Smooth muscle cell of trachea (primary cell): ENCODE measurements at places on chromosomes 5 and 9. TPM values are rescaled to one million over a fixed set of nuclear protein-coding genes. Genes with fewer than 3 reads are reported as not detected.

HMGCR gene
- 46.3 and 107 TPM in 2 replicates for total RNA-seq

CYLC2 gene
- not detected in 2 replicates for total RNA-seq

GABRA1 gene
- total RNA-seq = not detected in 2 replicates

SCGB3A2 gene
- not detected in 2 replicates for total RNA-seq

IFNA21 gene
- total RNA-seq = not detected in 2 replicates

GMCL2 gene
- total RNA-seq = under 0.01 TPM in 1 of 2 replicates, not detected in the other

PARP8 gene
- total RNA-seq = 16.3 and 19.0 TPM in 2 replicates

MPDZ gene
- total RNA-seq = 36.1 and 38.0 TPM in 2 replicates

RXRA gene
- total RNA-seq = 18.9 and 40.0 TPM in 2 replicates

PCDHGB4 gene
- 21.5 and 38.4 TPM in 2 replicates for total RNA-seq

TAF11L10 gene
- not detected in 2 replicates for total RNA-seq

C6 gene
- not detected in 2 replicates for total RNA-seq

KCNV2 gene
- total RNA-seq = not detected in 2 replicates

CCL27 gene
- 0.15 and 0.17 TPM in 2 replicates for total RNA-seq

MUSK gene
- 1.7 and 1.9 TPM in 2 replicates for total RNA-seq

PKD2L2 gene
- not detected in 2 replicates for total RNA-seq

SPATA31E1 gene
- total RNA-seq = not detected in 2 replicates

MAP1B gene
- total RNA-seq = 133 and 421 TPM in 2 replicates

NCS1 gene
- total RNA-seq = 32.9 and 76.4 TPM in 2 replicates
